ENCODE measurements at places on chromosomes 12 and 14.

DNA sequence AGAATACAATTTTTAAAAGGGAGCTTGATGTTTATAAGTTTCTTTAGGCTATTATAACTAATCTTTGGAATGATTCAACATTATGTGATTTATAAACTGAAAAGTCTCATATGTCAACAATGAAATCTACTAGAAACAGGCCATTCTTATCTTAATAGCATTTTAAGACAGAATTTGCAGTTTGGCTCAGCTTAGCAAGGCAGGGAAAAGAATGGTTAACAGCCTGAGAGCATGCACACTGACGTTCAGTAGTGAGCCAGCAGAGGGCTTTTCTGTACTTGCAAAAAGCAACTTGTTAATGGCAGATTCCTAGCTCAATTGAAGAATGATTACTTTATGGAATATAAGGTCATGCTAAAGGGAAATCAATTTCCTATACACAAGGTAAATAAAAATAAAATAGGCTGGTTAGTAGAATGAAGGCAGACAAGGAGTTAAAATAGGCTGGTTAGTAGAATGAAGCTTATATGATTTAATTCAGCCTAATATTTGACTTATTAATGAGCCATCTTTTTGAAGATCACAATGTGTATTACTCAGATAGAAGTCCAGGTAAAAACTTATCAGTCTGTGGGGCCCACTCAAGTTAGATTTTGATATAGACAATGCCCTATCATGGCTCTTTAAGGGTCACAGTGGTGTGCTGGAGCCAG, 95.9 kb downstream of the OTOGL start:
- no peak for DNase-seq

DNA sequence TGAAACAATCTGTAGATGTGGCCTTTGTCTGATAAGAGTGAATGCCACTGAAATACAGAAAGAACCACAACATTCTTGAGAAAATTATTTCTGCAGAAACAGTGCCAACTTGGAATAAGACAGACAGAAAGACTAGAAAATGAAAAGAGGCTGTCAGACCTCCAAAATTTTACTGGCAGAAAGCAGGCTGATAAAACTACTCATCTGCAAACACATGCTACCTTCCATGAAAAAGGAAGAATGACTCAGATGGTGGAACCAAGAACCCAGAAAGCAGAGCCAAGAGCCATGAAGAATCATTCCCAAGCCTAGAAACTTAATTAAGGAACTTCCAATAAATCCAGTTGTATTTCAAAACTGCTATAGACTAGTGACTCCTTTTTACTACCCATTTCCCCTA, 31.9 kb upstream of the OSBPL8 start:
- DNase-seq: no peak

DNA sequence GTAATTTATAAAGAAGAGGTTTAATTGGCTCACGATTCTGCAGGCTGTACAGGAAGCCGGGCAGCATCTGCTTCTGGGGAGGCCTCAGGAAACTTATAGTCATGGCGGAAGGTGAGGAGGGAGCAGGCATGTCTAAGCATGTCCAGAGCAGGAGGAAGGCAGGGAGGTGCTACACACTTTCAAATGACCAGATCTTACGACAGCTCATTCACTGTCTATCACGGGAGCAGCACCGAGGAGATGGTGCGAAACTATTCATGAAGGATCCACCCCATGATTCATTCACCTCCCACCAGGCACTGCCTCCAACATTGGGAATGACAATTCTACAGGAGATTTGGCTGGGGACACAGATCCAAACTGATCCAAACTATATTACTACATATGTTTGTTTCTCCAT, 10.0 kb downstream of the SFSWAP start:
- DNase-seq: no peak

DNA sequence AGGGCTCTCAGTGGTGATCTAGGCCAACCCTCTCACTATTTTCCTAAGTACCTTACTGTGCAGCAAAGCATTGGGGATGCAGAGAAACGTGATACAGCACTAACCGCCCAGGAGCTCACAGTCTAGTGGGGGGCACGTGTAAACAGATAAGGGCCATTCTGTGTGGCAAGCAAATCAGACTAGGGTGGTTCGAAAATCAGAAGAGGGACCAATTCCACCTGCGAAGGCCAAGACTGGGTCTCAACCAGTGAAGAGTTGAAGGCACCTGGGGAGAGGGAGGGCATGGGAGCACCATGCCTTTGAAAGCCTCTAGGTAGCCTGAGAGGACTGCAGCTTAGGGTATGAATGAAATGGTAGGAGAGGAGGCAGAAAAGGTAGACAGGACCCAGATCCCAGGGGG, 2.2 kb downstream of the PITPNM2 start:
- DNase-seq: no peak

DNA sequence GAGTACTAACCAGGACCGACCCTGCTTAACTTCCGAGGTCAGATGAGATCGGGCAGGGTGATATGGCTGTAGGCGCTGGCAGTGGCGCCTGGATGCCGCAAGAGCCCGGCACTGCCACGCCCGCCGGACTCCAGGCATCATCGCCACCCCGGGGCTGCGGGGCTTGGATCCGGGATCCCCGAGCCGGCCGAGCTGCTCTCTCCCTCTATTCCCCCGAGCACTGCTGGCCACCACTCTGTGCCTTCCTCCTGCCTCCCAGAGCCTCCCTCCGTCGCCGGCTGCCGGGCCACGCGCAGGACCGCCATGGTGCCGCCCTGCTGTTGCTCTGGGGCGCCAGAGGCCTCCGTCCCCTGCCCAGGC, 153.2 kb upstream of the ALG10B start:
- DNase-seq: no peak

- DNase-seq: no peak
Observed at GRCh38 chr14:76329951-76330350, 46.0 kb upstream of the ESRRB start.

DNA sequence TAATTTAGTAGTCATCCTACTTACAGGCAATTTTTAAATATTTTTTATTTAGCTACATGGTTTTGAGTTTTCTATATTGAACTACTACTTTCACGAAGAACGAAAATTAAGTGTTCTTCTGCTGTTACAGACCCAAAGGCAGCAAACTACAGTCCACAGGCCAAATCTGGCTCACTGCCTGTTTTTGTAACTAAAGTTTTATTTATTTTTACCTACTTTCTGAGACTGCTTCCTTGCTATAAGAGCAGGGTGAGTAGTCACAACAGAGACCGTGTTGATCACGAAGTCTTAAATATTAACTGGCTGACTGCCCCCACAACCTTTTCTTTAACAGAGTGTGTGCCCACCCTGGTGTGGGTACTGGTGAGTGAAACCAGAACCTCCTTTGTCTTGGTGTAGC, 11.6 kb downstream of the RBM19 start:
- no peak for DNase-seq

DNA sequence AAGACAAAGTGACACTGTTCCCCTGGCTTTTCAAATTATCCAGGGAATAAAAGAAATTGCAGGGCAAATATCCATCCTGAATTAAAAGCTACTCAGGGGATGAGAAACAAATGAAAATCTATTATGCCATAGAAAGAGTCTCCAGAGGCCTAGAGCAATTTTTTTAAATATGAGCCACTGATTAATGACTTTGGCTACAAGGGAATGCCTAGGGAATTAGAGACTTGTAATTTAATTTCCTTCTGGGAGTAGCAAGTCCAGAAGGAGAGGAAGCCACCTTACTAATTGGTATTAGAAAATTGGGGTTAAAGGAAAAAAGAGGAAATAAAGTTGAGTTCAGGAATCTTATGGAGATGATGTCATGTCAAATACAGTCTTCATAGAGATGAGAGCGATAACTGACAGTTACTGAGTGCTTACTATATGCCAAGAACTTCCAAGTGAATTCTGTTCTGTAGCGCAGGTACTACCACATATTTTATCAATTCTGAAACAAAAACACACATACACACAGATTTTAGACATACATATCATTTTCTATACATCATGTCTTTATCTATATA, 304.4 kb downstream of the DUSP6 start:
- no peak for DNase-seq

- DNase-seq: no peak
Observed at GRCh38 chr12:121279507-121279915, 17.0 kb downstream of the CAMKK2 start.
